Activated naive CD4-positive, alpha-beta T cell treated with anti-CD3 and anti-CD28 coated beads, Interleukin-2, amount 10 ng/mL, durations not matched to agents 5 hours and 36 hours (primary cell): ENCODE measurements at places on chromosomes 6 and 20. TPM values are rescaled to one million over a fixed set of nuclear protein-coding genes. Genes with fewer than 3 reads are reported as not detected.

The OPN5 gene
- not detected for total RNA-seq

The RBPJL gene
- total RNA-seq = not detected

The ID4 gene
- not detected for total RNA-seq

The CRISP2 gene
- total RNA-seq = not detected

The HUS1B gene
- total RNA-seq = 1.7 TPM

The SYNDIG1 gene
- not detected for total RNA-seq

The VSTM2L gene
- not detected for total RNA-seq

The CEBPB gene
- total RNA-seq = 23.2 TPM

The C6orf52 gene
- total RNA-seq = 0.63 TPM

The KCNS1 gene
- total RNA-seq = 0.13 TPM

The HLA-DRB5 gene
- 3.7 TPM for total RNA-seq

The MYO6 gene
- total RNA-seq = 1.4 TPM

The CLPSL2 gene
- total RNA-seq = not detected

The TMEM217 gene
- 4.0 TPM for total RNA-seq

The IP6K3 gene
- total RNA-seq = not detected

The PPP1R3D gene
- 8.1 TPM for total RNA-seq

The CMTR1 gene
- 67.1 TPM for total RNA-seq

The FLRT3 gene
- not detected for total RNA-seq

The SIRPD gene
- not detected for total RNA-seq

The SGK2 gene
- 0.28 TPM for total RNA-seq

The SLC22A7 gene
- not detected for total RNA-seq

The GZF1 gene
- 10.4 TPM for total RNA-seq
